ENCODE measurements at places on chromosomes 11 and 22. TPM values are rescaled to one million over a fixed set of nuclear protein-coding genes. Genes with fewer than 3 reads are reported as not detected.

Gene FAM76B
- 16.2 TPM for total RNA-seq

Gene FGF19
- not detected for total RNA-seq

Gene RAB36
- 2.7 TPM for total RNA-seq

Gene ANAPC15
- total RNA-seq, result 36.3 TPM

Gene SLC37A2
- total RNA-seq, result 7.2 TPM

Gene ST13
- 87.2 TPM for total RNA-seq

DNA sequence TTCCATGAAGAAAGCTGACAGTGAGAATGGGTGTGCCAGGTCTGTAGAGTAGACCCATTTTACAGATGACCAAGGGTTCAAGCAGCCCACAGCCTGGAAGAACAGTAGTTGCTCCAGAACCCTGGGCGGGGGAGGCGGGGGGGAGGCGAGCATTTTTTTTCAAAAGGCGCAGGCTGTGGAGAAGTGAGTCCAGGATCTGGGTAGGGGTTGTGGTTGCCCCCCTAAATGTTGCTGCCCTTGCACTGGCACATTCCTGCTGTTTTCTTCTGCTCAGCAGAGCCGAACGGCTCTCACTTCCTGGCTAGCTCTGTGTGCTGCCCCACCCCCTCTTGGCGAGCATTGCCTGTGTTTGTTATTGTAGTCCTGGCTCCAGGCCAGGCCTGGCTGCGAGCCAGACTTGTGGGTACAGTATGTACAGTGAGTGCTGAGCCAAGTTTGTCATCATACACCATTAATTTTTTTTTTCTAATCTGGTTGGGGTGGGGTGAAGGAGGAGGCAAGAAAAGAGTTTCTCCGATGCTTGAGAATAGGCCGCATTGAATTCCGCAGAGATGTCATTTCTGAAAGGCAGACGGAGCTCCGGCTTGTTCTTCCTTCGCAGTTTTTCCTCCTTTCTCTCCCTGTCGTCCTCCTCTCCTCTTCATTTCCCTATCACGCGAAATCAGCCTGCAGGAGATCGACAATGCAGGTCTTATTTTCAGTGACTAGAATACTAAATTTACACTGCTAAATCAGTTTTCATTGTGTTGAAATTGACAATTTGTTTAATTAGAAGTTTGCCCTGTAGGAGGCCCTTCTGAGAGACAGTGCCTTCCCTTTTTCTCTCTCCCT, 100.5 kb downstream of the ZBTB16 start:
- peak; percentile 96 for DNase-seq

- peak; percentile 80 for DNase-seq
These were observed 75.0 kb upstream of the OR4B1 start for GRCh38 chr11:48141475-48142122.

DNA sequence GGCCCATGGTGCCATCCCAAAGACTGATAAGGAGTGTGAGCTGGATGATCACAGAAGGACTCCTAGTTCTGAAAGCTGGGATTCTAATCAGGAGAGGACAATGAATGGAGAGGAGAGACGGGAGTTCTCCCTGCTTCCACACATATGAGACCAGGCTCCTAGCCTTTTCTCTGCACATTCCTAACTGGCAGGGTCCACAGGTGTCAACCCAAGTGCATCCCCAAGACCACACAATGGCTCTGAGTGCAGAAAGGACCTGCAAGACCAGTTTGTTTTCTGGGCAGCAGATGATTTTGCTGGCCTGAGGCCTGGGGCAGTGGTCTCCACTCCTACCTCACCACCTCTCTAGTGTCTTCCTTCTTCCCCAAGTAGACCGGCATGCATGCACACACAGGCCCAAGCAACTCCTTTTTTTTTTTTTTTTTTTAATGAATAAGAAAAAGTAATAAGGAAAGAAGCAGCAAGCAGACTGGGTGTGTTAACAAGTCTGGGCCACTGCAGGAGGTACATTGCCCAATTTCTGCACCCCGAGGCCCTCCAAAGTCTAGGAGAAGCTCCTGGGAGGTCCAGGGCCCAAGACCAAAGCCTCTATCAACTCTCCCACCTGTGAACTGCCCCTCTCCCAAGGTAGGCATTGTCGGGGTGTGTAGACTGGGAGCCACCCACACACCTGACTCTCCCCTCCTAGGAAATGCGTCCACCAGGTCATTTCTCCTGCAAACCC, 1.2 kb upstream of the TSKU start:
- no peak for DNase-seq

GRCh38 chr11:103344886-103345285, 235.7 kb downstream of the DYNC2H1 start:
- DNase-seq, result no peak

DNA sequence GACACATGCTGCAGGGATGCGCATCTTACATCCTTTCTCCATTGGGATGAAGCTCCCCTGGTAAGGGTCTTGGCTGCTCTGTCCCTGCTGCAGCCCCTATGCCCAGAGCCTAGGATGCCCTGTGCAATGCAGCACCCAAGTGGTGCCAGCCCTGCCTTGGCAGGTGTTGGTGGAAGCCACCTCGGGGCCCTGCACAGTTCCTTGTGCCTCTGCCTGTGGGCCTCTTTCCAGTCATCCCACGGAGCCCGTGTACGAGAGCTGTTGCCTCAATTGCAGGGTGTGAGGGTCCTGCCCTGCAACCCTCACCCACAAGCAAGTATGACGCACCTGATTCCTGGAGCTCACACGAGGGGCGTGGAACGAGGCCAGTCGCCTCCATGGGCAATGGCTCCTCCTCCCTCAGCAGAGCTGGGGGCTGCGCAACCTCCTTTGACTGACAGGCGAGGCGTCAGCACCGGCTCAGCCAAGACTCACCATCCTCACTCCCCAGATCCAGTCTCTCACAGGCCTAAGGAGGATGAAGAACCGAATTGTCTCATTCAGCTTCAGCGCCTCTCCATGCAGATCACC, 719.6 kb downstream of the BRD1 start:
- DNase-seq, result no peak

GRCh38 chr11:57501953-57502352, 13.5 kb downstream of the SLC43A1 start:
- peak; percentile 79 for DNase-seq

- DNase-seq, result no peak
These were observed 56.1 kb downstream of the TRMU start for GRCh38 chr22:46391486-46392136.

- DNase-seq, result no peak
These were observed 1.5 kb upstream of the PNPLA3 start for GRCh38 chr22:43922123-43922522.

DNA sequence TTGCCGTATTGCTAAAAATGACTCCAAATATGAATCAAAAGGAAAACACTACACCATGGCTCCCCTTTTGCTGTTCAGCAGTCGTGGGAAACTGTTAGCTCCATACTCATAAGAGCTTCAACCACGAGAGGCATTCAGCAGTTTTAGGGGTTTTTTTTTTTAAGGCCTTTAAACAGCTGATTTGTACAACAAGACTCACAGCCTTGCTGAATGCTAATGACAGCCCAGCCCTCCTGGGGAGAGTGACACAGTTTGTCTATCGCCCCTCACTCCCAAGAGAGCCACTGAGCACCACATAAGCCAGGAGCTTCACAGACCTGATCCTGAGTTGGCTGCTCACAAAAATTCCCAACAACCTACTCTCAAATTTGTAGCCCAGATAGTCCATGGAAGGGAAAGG, 32.4 kb downstream of the GALNT18 start:
- DNase-seq, result no peak

DNA sequence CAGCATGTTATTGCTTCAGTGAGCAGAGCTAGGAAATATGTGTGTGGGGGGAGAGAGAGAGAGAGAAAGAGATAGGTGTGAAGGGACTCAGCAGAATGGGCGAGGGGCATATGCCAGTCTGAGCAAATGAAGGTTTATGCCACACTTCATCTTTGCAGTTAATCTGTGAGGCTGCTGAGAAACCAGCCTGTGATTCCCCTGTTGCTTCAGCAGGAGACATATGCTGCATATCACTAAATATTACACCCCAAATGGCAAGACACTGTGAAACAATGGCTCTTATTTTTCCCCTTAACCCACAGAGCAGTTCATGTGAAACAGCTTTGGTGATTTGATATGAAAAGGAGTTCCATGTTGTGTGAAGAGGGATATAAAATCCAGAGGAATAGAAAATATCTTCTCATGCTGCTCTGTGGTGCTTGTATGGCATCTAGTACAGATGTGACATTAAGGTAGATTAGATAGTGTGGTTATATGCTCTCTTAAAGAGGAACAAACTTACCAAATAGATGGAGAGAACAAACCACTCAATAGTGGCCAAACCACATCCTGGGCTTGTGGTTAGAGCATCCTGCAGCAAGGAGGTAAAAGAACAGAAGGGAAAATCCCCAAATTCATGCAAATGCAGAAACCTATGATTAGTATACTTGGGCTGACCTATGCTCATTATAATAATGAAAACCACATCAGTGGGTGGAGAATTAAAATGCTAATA, 864.2 kb downstream of the FAM181B start:
- peak; percentile 1 for DNase-seq

Measured in M059J (cell line).